ENCODE measurements at places on chromosomes 3 and 15.

GRCh38 chr15:80437334-80437891, 33.2 kb downstream of the ARNT2 start:
- DNase-seq = no peak

DNA sequence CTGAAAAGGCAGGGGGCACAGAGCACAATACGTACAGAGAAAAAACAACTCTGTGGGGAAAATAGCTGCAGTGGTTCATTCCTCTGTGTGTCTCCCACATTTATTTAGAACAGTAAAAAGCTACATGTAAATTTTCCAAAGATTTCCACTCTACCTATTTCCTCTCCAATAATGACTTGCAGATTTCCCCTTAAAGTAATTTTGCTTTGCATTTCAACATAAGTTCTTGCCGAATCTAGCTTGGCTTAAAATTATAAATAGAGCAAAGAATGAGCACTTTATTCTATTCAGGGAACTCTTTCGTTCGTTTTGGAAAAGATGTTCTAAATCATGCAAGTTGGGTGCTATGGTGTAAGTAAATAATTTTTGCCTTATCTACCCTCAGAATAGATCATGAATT, 58.2 kb upstream of the NR2E3 start:
- no peak for DNase-seq

GRCh38 chr15:29268706-29269484, 727 bp downstream of the NSMCE3 start:
- DNase-seq = no peak

DNA sequence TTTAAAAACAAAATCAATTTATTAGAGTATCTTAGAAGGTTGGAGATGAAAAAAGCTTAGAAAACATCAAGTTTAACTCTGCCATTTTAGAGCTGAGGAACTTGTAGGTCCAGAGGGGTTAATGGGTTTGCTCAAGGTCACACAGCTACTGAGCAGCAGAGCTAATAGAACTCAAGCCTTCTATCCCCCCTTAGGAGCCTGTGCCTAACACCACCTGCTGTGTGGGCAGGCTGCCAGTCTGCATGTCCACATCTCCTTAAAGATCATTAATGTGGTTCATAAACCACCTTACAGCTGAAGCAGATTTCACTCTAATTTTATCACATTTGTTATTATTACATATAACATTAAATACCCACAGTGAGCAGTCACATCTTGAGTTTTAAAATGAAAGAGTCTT, 14.1 kb upstream of the SLC35G2 start:
- no peak for DNase-seq

DNA sequence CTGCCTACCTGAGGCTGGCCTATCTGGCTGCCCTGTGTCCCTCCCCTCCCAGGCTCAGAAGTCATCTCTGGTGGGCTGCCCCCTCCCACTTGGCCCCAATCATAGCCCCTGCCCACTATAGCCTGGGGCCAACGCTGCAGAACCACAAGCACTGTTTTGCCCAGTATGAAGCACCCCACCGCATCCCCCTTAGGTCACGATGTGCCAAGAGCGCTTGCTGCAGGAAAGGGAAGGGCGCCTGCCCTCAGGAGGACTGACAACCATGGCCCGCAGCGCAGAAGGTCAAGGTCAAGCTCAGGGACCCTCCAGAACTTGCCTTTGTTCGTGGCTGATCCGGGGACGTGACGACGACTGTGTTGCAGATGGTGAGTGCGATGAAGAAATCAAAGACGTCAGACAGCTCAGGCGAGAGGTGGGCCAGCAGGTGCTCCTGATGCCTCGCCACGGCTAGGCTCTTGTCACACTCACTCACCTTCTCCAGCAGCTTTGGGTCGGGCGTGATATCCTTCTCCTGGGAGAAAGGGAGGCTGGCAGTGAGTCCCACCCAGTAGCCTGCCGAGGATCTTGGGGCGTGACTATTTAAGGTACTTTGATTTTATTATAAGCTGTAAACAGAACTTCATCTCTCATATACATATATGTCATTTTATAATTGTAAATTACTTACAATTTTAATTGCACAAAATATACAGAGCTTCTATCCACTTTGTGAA, 146.6 kb downstream of the ATP10A start:
- no peak for DNase-seq

- DNase-seq = no peak
These were observed 2.2 kb upstream of the ISLR2 start for GRCh38 chr15:74127954-74128784.

GRCh38 chr3:126827121-126827520, 123.1 kb downstream of the CHCHD6 start:
- DNase-seq = no peak

DNA sequence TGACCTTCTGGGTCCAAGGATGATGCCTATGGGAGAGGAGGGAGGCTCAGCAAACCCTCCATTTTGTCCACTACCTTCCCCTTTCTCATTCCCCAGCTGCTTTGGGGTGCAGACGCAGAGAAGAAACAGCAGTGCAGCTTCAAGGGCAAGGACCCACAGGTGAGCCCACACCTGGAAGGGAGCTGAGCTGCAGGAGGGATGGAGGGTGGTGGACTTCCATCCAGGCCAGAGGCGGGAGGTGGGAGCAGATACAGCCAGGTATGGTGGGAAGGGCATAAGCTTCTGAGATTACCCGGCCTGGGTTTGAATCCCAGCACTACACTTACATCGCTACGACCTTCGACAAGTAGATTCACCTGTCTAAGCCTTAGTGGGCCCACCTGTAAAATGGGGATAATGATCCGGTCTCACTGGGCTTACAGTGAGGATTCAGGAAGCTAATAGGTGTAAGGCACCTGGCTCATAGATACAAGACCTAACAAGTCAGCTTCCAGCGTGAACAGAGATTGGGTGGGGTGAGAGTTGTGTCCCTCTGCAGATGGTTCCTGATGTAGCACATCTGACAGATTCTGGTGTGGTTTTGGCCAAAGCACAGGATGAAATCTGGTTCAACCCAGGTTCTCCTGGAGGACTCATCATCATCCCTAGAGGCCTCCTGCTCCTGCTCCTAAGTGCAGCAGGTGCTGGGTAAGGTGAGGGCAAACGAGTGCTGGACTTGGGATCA, 15.9 kb downstream of the CIB1 start:
- DNase-seq = no peak

GRCh38 chr3:10955711-10956453, 36.7 kb upstream of the SLC6A1 start:
- no peak for DNase-seq

DNA sequence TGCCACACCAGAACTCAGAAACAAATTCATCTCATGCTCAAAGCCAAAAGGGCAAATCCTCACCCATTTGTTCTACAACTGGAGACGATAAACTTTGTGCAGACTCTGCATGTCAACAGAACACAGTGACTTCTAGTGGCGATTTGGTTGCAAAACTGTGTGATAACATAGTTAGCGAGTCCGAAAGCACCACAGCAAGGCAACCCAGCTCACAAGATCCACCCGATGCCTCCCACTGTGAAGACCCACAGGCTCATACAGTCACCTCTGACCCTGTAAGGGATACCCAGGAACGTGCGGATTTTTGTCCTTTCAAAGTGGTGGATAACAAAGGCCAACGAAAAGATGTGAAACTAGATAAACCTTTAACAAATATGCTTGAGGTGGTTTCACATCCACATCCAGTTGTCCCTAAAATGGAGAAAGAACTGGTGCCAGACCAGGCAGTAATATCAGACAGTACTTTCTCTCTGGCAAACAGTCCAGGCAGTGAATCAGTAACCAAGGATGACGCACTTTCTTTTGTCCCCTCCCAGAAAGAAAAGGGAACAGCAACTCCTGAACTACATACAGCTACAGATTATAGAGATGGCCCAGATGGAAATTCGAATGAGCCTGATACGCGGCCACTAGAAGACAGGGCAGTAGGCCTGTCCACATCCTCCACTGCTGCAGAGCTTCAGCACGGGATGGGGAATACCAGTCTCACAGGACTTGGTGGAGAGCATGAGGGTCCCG, 199.7 kb downstream of the AKAP13 start:
- DNase-seq = no peak

- no peak for DNase-seq
These were observed 239.1 kb upstream of the CFAP20DC start for GRCh38 chr3:59288951-59289350.

DNA sequence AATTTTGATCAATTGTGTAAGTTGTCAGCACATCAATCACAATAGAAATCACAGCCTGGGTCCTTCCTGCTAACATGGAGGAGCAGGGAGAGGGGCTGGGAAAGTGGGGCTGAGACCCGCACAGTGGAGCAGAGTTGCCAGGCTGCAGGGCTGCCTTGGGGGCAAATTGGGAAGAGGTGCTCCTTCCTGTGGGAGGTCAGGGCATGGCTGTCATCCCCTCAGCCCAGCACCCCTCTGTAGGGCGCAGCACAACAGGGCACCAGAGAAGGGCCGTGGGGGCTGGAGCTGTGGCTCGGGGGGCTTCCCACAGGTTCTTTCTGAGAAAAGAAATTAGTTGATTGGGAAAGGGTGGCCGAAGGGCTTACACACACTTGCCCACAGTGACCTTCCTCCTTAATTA, 126.3 kb downstream of the NSMCE3 start:
- DNase-seq = no peak

DNA sequence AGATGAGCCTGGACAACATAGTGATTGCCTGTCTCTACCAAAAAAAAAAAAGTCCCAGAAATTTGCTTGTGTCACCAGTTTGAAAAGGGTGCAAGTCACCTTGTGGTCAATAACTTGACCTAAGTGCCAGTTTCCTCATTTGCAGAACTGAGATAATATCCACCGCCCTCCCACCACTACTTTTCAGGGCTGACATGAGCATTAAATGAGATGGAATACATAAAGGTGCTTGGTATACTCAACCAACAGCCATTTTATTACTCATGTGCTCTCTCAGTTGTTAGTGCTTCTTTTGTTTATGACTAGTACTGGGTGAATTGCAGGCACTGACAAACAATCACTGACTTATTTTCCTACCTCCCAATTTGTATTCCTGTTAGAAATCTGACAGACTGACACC, 340.5 kb upstream of the SATB1 start:
- no peak for DNase-seq

DNA sequence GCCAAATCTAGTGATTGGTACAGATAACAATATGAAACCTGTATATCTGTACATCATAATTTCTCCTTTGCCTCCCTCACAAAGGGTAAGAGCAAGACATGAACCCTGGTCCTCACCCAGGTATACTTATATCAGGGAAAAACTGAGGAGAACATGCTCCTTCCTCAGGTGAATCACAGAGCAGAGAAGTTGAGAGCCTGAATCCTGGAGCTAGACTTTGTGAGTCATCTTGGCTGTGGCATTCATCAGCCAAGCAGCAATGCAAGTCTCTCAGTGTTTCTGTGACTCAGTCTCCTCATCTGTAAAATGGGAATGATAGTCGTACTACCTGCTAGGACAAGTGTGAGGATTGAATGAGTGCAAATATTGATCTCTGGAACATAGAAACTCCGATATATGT, 165.7 kb upstream of the ADAMTS9 start:
- DNase-seq = no peak

GRCh38 chr3:126402666-126403302, 8.1 kb downstream of the CFAP100 start:
- no peak for DNase-seq

Data from epithelial cell of prostate (primary cell).